Suprapubic skin (tissue), 4 donors: ENCODE measurements at places on chromosomes 2 and 18. TPM values are rescaled to one million over a fixed set of nuclear protein-coding genes. Genes with fewer than 3 reads are reported as not detected.

SLC5A7 gene
- total RNA-seq: not detected

VAPA gene
- 244 TPM for total RNA-seq

DNA sequence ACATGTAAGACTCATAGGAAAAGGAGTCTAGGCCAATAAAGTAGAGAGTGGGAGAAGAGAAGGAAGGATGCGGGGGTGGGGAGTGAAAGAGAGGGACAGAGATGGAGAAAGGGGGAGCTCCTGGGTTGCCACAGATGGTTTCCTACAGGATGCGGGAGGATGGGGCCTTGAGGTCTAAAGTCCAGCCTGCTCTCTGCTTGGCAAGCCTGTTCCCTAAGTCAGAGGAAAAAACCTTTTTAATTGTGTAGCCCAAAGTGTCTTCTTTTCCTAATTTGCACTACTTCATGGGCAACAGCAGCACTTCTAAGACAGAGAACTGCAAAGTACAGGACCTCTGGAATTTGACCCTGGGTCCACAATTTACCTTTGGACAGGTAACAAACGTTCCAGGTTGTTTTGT is 1.4 kb upstream of the FAM110C start:
- no peak for DNase-seq

GRCh38 chr2:241857041-241857541 is 1.6 kb downstream of the PDCD1 start:
- DNase-seq: peak; percentile 62

DNA sequence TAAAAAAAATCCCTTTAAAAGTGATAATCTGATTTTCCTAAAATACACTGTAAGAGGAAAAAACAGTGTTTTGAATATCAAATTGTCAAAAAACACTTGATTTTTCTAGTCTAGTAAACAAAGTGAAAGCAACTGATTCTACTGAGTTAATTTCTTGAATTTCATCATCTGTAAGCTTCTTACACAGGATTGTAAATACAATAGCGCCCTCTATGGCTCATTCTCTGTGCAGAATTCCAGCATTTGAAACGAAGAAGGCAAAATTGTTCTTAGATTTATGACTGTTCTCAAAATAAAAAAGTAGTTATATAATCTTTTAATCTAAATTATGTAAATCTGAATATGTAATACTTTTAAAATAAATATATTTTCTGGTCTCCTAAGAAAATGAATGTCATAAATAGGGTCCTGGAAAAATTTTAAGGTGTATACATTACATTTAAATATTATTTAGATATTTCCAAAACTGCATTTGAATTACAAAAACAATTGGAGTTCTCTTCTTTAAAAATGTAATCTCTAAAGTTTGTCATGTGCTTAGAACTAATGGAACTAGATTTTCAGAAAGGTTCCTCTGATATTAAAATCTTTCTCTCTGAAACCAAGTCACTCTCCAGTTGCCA is 176.9 kb upstream of the MC4R start:
- DNase-seq: no peak

GRCh38 chr18:55539240-55539639 is 48.8 kb downstream of the TCF4 start:
- no peak for DNase-seq
